ENCODE measurements at places on chromosomes 7 and 10. TPM values are rescaled to one million over a fixed set of nuclear protein-coding genes. Genes with fewer than 3 reads are reported as not detected.

The SLC26A5 gene
- not detected for total RNA-seq

GRCh38 chr7:55191926-55192692 lies 173.0 kb upstream of the LANCL2 start:
- DNase-seq, result no peak

The FAM180A gene
- not detected for total RNA-seq

DNA sequence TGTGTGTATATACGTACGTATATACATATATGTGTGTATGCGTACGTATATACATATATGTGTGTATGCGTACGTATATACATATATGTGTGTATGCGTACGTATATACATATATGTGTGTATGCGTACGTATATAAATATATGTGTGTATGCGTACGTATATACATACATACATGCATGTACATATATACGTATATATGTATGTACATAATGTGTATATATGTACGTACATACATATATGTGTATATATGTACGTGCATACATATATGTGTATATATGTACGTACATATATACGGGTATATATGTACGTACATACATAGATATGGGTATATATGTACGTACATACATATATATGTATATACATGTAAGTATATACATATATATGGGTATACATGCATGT lies 332.1 kb downstream of the CRPPA start:
- no peak for DNase-seq

GRCh38 chr7:43647673-43648472 lies 65.0 kb downstream of the STK17A start:
- peak; percentile 50 for DNase-seq

The NYAP1 gene
- total RNA-seq, result not detected

GRCh38 chr10:8105932-8106331 lies 51.4 kb downstream of the GATA3 start:
- no peak for DNase-seq

DNA sequence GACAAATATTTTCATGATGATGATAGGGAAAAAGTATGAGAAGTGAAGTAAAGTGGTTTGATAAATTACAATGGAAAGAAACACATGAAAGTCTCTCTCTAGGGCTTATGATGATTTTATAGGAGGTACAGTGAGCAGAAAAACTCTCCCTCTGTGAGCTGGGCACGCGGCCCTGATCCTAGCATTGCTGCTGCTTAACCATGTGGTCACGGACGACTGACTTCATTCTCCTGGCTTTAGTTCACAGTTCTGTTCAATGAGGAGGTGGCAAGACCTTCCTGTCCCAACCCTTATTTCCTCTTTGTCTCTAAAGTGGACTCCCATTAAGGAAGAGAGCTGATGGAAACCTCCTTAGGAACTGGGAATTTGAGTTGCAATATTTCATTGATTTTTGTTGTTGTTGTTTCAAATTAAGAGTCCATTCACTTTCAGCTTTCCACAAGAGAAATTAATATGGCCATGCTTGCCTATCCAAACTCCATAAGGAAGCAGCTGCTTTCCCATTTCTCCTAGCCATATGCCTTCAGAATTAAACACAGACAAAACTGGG lies 8.2 kb upstream of the PON3 start:
- no peak for DNase-seq

The PAX4 gene
- not detected for total RNA-seq

DNA sequence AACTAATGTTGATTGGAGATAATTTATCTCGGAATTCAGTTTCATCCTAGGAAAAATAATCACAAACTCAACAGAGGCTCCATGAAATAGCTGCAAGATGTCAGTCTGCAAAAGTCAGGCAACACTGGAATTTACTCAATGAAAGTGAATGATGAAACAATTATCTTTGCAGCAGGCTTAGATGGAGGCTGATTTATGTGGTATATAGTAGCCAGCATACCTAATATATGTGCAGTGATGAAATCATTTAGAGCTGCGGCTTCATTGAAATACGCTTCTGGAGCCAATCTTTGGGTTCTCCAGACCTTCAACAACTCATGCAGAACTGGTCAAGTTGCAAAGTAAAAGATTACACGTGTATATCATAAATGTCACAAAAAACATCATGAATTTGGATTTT lies 113.3 kb downstream of the ITGA8 start:
- DNase-seq, result no peak

The PON3 gene
- total RNA-seq, result not detected

The HACD1 gene
- not detected for total RNA-seq

- no peak for DNase-seq
Measured at GRCh38 chr7:27723085-27723484, 16.9 kb upstream of the TAX1BP1 start.

The RABGEF1 gene
- total RNA-seq, result 26.1 TPM

GRCh38 chr7:3859431-3859830 lies 558.4 kb downstream of the SDK1 start:
- no peak for DNase-seq

GRCh38 chr10:69242040-69242851 lies 22.1 kb downstream of the HKDC1 start:
- DNase-seq, result no peak

DNA sequence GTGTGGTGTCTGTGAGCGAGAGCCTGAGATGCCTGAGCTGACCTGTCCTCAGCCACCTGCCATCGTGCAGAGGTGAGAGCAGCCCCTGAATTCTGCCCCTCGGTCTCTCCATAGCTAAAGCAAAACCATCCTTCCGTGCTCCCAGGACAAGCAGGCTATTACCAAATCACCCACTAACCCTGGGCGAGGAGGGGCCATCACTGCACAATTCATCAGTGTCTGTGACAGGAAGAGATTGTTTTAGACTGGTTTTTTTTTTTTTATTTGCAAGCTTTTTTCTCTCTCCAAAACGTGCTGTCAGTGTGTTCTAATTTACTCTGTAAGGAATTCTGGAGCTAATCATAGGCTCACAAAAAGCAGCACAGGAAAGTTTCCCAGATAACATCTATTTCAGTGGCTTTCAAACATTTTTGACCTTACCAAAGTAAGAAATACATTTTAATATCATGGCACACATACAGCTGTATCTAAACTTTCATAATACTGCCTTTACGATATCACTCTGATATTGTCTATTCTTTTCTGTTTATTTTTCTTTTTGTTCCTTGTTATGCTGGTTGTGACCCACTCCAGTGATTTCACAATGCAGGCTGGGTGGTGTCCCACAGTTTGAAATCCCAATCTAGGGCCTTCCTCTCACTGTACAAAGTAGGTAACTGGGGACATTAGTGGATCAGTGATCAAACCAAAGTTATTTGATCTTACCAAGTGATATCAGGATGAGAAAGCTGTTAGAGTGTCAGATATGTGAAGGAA lies 62.8 kb downstream of the EGFR start:
- no peak for DNase-seq

The DGKI gene
- total RNA-seq, result not detected

DNA sequence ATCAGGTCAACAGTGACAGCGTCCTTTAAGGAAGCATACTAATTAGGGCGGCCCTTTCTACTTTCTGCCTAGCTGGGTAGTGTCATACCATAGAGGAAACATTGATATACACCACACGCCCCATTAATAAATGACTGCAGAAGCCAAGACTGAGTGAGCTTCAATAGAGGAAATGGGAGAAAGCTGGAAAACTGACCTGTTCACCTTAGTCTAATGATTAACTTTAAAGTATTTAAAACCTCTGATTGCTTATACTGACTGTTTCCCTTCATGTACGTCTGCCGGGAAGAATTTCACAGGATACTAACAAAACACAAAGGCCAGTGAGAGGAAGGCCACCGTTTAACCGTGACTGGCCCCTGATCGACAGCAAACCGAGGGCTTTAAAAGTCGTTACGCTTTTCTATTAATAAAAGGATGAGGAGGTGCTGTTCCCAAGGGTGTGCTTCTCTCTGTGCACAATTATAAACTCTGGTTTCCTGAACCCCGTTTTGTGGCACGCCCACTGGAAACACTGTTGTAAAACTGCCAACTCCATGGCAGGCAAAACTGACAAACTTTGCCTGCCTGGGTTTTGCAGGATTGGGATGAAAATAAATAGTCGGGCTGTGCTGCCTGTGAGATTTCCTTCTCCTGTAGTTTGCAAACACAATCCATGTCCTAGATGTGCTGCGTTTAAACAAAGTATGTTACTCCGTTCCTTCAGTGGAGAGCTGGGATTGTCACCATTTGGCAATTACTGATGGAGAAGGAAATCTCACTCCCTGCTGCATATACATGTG lies 137.6 kb downstream of the NRP1 start:
- no peak for DNase-seq

The FLNC gene
- total RNA-seq, result not detected

The PNLIPRP2 gene
- total RNA-seq, result not detected

Data from Karpas-422 (cell line).